ENCODE measurements at places on chromosomes 4 and X. TPM values are rescaled to one million over a fixed set of nuclear protein-coding genes. Genes with fewer than 3 reads are reported as not detected.

CNOT6L gene
- total RNA-seq = 122 TPM

CYSLTR1 gene
- total RNA-seq = 20.8 TPM

HAUS7 gene
- 45.9 TPM for total RNA-seq

MAGEA2 gene
- total RNA-seq = not detected

NXF2 gene
- total RNA-seq = not detected

ARAP2 gene
- 35.8 TPM for total RNA-seq

DNA sequence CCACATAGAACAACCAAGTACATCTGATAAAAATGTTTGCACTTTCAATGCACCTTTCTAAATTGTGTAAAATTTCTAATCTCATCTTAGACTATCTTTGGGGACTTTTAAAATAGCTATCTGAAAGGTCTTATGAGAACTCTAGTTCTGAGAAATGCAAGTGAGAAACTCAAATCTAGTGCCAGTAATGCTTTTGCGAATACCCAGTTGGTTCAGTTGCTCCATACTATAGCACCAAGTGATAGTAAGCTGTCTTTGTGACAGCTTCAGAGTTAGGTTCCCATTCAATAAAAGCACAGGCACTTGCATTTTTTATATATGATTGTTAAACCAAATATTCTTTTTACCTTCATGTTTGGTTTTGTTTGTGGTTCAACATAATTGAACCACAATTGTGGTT is 4.5 kb upstream of the ITM2A start:
- no peak for DNase-seq

- DNase-seq = no peak
Observed at GRCh38 chr4:38659346-38659745, 4.7 kb upstream of the KLF3 start.

DNA sequence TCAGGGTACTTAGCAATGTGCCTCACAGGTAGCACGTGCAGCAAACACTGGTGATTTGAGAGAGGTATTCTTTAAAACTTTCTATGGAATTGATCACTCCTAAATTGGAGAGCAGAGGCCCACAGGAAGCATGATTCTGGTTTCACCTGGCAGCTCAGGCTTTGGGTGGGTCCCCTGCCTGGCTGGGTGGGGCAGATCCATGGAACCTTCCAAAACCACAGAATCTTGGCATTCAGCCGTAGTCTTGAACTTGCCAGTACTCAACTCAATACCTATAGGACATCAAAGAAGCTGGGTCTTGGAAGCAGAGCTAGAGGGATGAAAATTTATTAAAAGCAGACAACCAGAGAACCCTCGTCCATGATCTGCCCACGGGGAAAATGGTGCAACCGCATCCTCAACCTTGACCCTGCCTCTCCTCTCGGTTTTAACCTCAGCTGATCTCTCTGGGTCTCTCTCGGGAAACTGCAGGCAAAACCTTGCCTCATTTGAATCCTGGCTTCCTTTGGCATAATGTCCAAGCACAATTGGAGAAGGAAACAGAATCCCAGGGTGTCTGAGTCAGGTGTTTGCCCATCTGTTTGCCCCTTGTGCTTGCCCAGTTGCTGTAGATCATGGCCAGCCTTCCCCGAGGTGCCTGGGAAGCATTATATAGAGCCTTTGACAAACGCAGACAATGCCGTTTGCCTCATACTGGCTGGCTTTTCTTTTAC is 22.9 kb downstream of the OTOP1 start:
- DNase-seq = no peak

- DNase-seq = no peak
Observed at GRCh38 chr4:85210353-85210752, 243.9 kb upstream of the WDFY3 start.

DNA sequence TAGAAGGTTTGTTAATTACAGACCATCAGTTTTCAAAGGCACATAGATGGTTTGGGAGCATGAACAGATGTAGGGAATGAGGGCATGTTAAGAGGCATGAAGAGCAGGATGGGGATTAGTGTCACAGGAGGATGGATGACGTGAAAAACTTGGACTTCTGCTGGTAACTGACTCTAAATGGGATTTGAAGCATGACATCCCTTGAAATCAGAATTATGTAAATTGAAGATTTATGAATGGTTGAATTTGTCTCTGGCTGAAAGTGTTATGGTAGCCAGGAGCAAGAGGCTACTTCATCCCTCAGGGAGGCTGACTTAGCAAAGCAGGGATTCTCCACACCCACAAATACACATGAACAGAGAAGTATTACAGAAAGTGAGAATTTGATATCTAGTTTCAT is 454.6 kb downstream of the MAGEB5 start:
- DNase-seq = no peak

- DNase-seq = no peak
Observed at GRCh38 chr4:134393592-134393991, 192.0 kb upstream of the PABPC4L start.

- DNase-seq = no peak
Observed at GRCh38 chrX:3346501-3347259, at the start of gene MXRA5. TSS of gene MXRA5 (minus strand) at chrX:3346652. CDS start at chrX:3343833, 2,819 bp downstream.

DNA sequence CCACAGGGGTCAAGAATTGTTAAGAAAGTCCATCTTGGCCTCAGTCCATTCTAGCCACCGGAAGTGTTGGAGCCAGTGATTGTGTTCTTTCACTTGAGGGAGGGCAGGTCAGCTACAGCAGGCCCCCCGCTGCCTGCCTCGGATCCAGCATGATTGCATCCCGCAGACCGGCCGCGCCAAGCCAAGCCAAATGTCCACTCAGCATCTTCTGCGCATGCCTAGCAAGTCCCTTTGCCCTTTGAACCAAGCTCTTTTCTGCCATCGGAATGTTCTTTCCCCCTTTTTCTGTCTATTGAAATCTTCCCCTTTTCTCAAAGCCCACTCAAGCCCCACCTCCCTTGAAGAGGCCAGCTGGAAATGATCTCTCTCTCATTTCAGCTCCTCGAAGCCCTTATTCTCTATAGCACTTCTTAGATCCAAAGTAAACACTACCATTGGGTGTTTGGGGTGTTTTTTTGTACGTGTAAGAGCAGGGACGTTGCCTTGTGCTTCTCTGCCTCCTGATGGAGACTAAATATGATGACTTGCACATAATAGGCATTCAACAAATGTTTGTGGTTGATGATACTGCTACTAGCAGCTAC is 147.8 kb upstream of the BCOR start:
- DNase-seq = no peak

GRCh38 chr4:139872274-139872673 is 206.7 kb downstream of the MGST2 start:
- no peak for DNase-seq
